ENCODE measurements at places on chromosomes 1 and 21. TPM values are rescaled to one million over a fixed set of nuclear protein-coding genes. Genes with fewer than 3 reads are reported as not detected.

OR2L3 gene
- total RNA-seq: not detected

PDIK1L gene
- 7.8 TPM for total RNA-seq

PTCH2 gene
- total RNA-seq: 1.4 TPM

- no peak for DNase-seq
These were observed 26.9 kb downstream of the OR6Y1 start for GRCh38 chr1:158527190-158527815.

- DNase-seq: no peak
These were observed 857 bp upstream of the LYPLAL1 start for GRCh38 chr1:219172821-219173220.

- no peak for DNase-seq
These were observed 17.5 kb downstream of the VASH2 start for GRCh38 chr1:212967801-212968200.

GRCh38 chr1:34290831-34291230 lies 114.1 kb downstream of the C1orf94 start:
- DNase-seq: no peak

DNA sequence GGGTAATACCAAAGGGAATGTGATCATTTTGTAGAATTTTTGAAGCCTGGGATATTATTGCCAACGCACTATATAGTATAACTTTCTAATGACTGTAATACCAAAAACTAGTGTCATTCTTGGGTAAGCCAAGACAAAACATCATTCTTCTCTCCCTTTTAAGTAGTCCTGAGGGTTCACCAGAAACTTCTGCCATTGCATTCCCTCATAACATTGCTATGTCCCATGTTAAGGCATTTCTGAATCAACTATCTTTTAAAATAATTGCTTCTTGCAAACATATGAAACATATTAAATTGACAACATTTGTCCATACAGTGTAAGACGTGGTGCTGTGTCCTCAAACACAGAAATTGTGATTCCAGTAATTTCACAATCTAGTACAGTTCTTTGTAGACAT lies 29.9 kb upstream of the C1orf21 start:
- no peak for DNase-seq

GRCh38 chr1:234881893-234882771 lies 246.5 kb downstream of the TOMM20 start:
- no peak for DNase-seq

- DNase-seq: no peak
These were observed 116.0 kb downstream of the NOS1AP start for GRCh38 chr1:162185314-162186025.

GRCh38 chr1:92461364-92462097 lies 25.2 kb downstream of the GFI1 start:
- peak; percentile 4 for DNase-seq

- no peak for DNase-seq
These were observed 62.8 kb downstream of the EDEM3 start for GRCh38 chr1:184691719-184692324.

All from osteocyte (in vitro differentiated cells).